Non-pigmented ciliary epithelial cell (primary cell): ENCODE measurements at places on chromosomes 6 and 20.
A peak's percentile ranks its signal among the peaks of the same experiment; 100 is the strongest.

DNA sequence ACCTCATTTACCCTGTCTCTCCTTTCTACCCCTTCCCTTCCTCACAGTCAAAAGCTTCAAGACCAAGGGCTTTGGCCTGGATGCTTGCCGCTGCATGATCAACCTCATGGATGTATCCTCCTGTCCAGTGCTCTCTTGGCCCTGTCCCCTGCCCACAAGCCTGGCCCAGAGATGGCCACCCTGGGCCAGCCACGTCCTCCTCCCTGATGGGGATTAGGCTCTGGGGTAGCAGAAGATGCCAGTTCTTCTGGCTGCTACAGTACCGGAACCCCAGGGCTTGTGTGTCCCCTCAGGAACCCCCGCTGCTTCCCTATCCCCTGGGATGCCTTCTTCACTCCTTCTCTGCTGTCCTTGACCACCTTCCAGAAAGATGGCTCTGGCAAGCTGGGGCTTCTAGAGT, 22.3 kb downstream of the CAPN11 start:
- no peak for DNase-seq

GRCh38 chr6:55277646-55278045, 49.6 kb upstream of the GFRAL start:
- no peak for DNase-seq

GRCh38 chr6:43127180-43127579, 43.9 kb upstream of the SRF start:
- DNase-seq = no peak

GRCh38 chr6:118894425-118895260, 691 bp downstream of the ASF1A start:
- no peak for DNase-seq

GRCh38 chr20:8757146-8757545, 311.7 kb upstream of the PLCB4 start:
- no peak for DNase-seq

GRCh38 chr6:57259064-57259463, 37.0 kb upstream of the RAB23 start:
- no peak for DNase-seq

DNA sequence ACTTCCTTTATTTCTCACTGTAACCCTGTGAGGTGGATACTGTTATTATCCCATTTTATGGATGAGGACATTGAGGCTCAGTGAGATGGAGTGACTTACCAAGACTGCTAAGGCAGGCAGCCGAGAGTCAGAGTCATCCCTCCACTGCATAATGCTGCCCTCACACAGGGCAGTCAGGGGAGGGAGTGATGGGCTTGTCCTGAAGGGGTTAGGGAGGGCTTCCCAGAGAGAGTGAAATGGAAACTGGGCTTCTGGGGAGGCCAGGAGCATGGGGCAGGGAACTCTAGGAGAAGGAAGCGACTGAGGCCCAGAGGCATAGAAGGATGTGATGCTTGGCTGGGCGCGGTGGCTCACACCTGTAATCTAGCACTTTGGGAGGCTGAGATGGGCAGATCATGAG, 31.1 kb downstream of the TM9SF4 start:
- no peak for DNase-seq

- DNase-seq = no peak
These were observed 45.2 kb downstream of the PSMG4 start for GRCh38 chr6:3303795-3304411.

DNA sequence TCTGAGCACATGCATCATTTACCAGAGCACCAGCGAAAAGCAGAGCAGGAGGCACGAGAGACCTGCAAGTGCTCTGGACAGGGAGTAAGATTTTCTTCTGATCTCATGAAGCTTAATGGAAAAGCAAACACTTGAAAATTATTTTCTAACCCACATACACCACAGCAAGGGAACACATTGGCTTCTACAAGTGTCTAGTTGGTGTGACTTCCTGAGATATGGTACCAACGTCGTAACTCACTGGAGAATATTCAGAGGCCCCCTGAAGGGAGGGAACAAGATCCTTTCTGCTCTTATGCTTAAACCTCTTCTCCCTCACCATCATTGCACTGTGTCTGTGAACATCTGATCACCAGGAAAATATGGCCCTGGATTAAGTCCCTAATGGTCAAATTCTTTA, 48.6 kb downstream of the PSMB1 start:
- no peak for DNase-seq

DNA sequence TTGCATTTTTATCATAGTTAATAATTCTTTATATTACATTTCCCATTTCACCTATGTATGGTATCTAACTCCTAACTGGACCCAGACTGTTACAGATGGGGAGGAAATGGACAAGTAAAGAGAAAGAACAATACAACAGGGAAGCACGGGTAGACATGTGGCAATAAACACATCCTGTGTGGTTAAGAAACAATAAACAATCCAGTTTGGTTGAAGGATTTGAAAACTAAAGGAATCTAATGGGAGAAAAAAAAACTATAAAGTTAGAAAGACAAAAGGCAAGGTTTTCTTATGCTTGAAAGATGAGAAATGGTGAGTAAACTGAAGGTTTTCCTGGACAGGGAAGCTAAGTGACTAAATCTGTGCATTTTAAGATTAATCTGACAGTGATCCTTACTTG, 34.9 kb upstream of the ALDH8A1 start:
- DNase-seq = peak; percentile 14

DNA sequence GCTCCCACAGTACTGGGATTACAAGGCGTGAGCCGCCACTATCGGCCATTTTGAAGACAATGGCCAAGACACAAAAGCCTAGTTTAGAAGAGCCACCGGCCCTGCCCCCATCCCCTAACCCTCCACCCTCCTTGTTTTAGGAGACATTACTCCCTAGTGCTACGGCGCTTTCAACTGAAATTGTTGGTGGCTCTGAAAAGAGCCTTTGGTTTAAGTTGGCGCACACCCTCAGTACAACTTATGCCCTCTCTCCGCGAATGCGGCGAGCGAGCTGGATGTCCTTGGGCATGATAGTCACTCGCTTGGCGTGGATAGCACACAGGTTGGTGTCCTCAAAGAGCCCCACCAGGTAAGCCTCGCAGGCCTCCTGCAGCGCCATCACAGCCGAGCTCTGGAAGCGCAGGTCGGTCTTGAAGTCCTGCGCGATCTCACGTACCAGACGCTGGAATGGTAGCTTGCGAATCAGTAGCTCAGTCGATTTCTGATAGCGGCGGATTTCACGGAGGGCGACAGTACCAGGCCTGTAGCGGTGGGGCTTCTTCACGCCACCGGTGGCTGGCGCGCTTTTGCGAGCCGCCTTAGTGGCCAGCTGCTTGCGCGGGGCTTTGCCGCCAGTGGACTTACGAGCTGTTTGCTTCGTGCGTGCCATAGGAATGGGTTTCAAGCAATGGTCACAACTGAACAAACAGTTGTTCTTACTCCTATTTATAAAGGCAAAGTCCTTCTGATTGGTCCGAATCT, 114.9 kb upstream of the BTN3A2 start:
- no peak for DNase-seq

DNA sequence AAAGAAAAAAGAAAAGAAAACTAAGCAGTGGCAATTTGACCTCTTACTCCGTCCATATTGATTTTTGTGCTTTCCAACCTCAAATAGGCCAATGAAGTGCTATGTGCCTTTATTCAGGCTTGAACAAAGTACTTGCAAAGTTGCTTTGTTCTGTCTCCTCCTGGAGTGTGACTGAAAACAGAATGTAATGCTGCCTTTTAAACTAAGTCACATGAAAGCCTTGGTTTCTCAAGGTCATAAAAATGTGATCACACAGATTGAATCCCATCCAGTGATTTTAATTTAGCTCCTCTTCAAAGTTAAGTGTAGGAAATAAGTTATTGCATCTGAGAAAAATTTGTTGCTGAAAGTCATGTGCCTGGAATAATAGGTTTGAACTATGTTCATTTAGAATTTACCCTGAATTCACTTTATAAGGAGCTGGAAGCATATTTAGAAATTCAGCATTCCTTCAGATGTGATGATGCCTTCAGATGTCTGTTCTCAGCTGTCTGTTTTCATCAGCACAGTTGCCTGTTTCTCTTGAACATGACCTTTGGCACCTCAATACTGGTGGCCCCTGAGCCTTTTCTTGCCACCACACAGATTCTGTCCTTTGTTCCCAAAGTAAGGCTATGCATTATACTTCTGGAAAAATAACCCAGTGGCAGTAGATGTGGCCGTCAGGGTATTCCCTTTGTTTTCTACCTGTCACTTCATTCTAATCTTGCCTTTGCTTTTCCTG, 48.8 kb downstream of the KIZ start:
- no peak for DNase-seq

GRCh38 chr6:116450769-116451740, 10.1 kb upstream of the CALHM6 start:
- no peak for DNase-seq

- DNase-seq = no peak
These were observed 2.1 kb downstream of the APOBEC2 start for GRCh38 chr6:41055149-41055548.

DNA sequence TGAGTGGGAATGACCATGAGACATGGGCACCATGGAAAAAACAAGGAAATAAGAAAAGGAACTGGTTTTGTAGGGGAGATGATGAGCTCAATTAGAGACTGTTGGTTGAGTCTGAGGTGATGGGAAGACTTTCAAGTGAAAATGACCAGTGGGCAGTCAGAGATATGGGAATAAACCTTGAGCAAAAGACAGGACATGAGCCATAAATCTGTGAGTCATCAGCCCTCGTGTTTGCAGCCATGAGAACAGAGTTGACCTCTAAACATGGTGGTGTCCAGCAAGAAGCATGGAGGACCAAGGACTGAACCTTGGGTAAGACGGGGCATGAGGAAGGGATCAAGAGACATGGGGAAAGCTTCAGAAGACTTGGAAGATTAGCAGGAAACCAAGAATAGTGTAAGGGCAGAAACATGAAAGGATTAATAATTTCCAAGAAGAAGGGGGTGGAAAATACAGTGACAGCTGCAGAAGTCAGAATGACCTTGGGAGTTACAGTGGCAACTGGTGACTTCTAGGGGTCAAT, 280.6 kb upstream of the PRDM1 start:
- DNase-seq = no peak

- peak; percentile 67 for DNase-seq
These were observed at the start of gene CALHM5 for GRCh38 chr6:116511424-116512110. TSS of gene CALHM5 (plus strand) at chr6:116511639. CDS start at chr6:116511697, 58 bp downstream.

DNA sequence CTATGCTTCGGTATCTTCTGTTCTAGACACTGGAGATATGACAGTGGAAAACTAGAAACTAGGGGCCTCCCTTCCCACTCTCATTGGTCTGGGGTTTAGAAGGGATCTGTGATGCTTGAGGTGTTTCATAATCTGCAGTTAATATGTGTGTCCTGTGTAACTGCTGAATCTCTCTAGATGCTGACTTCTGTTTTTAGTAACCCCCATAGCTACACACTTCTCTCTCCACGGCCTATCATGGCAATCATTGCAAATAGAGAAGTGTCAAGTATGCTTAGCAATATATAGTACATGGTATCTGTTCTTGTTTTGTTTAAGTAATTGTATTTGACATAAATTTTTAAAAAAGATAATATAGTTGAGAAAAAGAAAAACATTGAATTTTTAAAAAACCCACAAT, 394.6 kb upstream of the MMS22L start:
- DNase-seq = no peak

DNA sequence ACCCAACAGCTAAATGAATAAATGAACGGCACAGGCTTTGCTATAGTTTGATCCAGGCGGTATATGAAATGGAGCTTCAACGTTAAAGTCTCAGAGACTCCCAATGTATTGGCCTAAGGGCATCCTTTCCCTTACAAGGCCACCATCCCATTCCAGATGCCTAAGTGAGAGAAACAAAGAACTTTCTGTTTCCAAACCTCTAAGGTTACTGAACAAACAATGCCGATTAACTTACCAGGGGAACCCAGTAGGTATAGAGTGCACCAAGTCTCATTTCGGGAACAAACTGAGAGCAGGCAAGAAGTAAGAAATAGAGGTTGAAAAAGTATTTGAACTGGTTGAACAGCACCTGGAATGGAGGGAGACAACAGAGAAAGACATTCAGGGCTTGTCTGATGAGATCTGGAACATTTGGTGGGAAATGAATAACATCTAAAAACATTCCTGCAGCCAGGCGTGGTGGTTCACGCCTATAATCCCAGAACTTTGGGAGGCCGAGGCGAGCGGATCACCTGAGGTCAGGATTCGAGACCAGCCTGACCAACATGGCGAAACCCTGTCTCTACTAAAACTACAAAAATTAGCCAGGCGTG, 42.5 kb downstream of the ATP9A start:
- no peak for DNase-seq

- DNase-seq = no peak
These were observed 46.5 kb upstream of the RIPOR2 start for GRCh38 chr6:24982231-24982630.

DNA sequence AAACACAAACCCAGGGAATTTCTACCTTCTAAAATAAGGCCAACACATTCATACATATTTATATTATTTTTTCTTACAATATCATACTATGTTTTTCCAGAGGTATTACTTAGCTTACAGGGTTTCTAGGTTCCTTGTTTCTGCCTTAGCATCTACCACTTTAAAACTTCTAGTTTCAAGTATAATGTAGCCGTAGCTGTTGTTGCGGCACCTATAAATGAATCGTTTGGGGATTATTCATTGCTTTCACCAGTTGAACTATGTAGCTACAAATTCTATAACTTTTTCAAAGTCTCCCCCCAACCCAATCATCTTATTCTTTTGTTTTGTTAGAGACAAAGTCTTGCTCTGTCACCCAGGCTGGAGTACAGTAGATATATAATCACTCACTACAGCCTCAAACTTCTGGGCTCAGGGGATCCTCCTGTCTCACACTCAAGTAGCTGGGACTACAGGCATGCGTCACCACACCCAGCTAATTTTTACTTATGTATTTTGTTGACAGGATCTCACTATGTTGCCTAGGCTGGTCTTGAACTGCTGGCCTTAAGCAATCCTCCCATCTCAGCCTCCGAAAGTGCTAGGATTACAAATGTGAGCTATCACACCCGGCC, 43.9 kb downstream of the TNFAIP3 start:
- no peak for DNase-seq

- DNase-seq = no peak
These were observed at the start of gene PRSS35 for GRCh38 chr6:83511901-83512681. TSS of gene PRSS35 (plus strand) at chr6:83512534. CDS start at chr6:83523442, 10,908 bp downstream.
